ENCODE measurements at places on chromosomes 1 and 21.

DNA sequence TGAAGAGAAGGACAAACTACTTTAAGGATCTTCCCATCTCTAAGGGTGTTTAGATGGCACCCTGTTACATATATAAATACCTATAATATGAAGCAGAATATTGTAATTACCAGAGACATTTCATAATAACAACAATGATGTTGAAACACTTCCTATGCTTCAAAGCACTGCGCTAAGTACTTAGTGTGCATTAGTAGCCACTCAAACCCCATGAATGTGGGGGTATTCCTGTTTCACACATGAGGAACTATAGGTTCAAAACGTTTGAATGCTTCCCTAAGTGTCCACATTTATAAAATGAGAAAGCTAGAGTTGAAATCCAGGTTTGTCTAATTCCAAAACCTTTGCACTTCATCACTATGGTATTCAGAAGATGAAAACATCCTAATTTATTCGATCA, 18.5 kb upstream of the OR10J5 start:
- no peak for DNase-seq

DNA sequence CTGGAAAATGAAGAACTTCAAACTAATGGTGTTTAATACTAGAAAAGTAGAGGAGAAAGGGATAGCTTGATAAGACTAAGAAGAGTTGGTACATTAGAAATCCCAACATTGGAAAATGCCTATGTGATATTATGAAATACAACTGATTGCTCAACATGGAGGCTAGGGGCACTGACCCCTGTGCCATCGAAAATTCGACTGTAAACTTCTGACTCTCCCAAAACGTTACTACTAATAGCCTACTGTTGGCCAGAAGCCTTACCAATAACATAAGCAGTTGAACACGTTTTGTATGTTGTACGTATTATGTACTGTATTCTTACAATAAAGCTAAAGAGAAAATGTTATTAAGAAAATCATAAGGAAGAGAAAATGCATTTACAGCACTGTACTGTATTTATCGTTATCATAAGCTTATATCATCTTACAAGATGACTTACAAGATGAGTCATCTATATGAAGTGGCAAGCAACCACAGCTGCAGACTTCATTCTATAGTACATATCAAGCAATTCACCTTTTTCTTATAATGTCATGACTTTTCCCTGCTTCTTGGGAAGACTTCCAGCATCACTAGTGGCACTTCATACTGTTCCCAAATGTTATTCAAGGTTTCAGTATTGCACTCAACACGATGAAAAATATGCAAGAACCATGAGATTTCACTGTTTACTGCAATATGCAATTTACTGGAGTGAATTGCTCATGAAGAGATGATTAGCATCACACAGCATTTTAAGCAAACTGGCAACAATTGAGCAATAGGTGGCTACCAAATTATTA, 12.9 kb upstream of the CTSK start:
- no peak for DNase-seq

DNA sequence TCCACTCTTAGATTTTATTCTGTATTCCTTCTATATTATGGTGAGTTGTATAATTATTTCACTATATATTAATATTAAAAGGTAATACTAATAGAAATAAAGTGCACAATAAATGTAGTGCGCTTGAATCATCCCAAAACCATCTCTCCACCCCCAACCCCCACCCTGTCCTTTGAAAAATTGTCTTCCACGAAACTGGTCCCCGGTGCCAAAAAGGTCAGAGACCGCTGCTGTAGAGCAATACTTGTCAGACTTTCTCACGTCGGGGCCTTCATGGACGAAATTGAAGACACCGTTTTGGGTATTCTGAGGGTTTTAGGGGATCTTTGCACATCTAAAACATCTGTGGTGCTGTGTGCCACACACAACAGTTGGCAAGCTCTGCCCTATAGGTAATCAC, 19.6 kb downstream of the DYRK1A start:
- DNase-seq = no peak

DNA sequence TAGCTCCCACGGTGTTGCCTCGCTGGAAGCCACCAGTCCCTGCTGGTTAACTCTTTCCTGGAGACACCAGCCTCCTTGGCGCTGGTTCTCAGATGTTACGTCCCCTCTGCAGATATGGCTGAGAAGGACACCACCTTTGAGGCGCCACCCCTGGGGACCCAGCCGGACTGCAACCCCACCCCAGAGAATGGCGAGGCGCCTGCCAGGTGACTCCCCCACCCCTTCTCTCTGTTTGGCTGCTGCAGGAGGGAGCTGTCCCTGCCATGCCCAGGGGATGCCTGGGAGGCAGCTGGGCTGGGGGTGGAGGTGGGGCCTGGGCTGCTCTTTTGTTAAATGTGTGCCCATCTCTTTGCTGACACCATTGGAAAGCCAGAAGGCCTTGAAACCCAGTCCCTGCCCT, 43.6 kb upstream of the TNFRSF1B start:
- no peak for DNase-seq

DNA sequence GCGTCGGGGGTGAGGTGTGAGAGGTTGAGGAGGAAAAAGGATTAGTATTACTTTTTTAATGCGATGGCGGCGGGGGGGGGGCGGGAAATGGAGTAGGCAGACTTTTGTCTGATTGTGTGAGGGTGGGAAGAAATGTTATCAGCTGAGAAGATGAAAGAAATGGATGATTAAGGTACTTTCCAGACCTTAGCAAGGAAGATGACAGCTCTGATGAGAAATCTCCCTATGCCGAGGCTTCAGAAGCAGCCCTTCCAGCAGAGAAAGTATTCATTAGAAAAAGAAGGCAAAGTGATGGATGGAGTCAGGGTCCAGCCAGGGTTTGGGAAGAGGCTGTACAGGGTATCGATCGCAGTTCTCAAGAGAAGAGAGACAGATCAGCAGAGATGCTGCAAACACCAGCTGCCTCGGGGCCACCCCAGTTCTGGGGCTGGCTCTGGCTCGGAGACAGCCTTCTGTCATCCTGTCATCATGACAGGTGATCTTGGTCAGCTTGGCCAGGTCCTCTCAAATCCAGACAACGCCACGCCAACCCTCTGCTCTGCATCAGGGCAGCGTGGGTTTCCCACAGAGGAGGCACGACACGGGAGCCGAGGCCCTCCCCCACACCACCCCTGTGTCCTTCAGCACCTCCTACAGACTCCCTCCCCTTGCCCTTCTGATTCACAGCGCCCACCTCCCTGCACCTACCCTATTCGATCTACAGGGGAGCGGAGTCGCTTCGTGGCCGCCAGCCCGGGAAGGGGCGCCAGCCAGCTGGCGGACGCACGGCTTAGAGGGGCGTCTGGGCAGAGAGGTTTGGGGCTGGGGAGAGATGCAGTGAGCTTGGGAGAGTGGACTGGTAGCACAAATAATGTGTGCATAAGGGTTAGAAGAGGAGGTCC, 674 bp upstream of the ATXN7L2 start:
- no peak for DNase-seq

DNA sequence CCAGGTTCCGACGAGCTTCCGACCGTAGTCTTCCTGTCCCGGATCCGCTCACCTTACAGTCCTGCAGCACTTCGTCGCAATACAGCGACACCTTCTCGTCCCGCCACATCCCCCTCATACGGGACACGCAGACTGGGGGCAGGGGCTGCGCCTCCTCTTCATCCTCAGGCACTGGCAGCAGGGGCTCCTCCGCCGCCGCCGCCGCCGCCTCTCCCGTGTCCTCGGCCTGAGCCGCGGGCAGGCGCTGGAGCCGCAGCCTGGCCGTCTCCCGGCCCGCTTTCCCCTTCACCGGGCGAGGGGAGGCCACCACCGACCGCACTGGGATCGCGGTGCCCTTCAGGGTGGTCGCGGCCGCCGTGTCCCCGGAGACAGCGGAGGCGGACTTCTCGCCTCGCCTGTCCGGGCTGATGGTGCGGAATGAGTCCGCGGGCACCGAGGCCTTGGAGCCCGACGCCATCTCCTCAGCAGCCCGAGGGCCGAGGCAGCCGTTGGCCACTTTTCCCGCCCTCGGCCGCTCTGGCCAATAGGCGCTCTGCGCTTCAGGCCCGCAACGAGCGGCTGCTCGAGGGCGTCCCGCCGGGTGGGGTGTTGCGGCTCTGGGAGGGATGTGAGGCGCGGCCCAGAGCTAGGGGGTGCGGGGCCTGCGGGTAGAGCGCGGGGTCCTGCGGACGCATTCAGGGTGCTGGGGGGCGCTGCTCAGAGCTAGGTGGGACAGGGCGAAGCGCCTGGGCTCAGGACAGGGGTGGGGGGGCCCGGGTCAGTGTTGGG, at the start of gene SHCBP1L:
Gene SHCBP1L, minus strand, starts transcription at position 490 of the 768 bp plus-strand sequence. Its CDS starts 33 bp downstream, at position 457.
- DNase-seq = no peak

DNA sequence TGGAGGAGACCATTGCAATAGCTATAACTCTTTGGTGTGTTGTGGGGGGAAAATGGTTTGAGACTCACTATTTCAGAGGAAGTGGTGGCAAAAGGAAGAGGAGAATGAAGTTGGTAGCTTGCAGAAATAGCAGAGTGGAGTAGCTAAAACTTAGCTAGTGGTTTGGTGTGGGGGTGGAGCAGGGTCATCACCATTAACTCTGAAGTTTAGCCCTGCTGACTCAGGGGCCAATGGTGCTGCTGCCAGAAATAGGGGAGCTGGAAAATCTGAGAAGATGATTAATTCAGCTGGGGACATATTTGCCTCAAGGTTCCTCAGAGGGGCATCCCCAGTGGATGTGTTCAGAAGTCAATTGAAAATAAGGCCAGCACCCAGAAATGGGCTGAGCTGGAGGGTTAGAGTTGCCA, 65.4 kb downstream of the RUNX1 start:
- no peak for DNase-seq

DNA sequence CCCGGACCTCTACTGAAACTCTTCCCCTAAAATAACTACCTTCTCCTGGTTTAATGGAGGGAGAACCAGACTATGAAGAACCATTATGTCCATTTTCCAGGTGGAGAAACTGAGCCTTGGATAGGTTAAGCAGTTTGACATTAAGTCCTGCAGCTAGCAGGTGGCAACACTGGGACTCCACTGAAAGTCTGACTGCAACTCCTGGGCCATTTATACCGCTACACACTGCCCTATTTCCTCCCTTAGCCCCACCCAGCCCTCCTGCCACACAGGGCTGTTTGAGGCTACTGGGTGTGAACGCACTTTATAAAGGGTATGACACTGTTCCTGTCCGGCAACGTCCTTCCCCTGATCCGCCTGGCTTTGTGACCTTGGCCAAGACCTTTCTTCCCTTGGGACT, 511 bp upstream of the INPP5B start:
- no peak for DNase-seq

DNA sequence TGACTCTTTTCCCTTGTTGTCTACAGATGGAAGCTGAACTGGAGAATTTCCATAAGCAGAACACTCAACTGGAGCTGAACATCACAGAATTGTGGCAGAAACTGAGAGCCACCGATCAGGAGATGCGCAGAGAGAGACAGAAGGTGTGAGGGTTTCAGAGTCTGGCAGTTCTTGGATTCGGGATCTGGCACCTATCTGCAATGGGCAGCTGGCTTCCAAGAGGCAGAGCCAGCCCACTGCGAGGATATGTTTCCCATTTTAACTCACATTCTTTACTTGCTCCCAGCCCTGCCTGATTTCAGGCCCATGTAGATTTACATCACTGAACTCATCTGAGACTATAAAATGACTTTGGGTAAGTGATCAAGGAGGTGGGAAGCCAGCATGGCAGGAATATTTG, 37.3 kb upstream of the TMEM125 start:
- DNase-seq = no peak

GRCh38 chr1:1687846-1688245, 4.7 kb downstream of the SLC35E2B start:
- no peak for DNase-seq

DNA sequence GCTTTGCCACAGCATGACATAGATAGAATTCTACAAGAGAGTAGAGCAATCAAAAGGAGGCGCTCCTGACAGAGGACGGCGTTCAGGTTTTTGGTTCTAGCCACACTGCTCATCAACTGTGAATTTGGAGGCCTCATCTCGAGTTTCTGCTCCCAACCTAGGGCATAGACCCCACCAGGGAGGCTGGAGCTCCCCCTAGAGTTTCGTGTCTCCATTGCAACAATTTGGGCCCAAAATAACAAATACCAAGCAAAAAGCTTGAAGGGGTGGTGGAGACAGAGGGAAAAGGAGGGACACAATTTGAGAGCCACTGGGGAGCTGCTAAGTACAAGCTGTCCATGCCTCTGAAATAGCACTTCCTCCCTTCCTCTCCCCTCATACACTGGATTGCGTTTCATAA, 297.0 kb downstream of the GPATCH2 start:
- peak; percentile 13 for DNase-seq

- DNase-seq = no peak
These were observed 1.4 kb downstream of the GPR161 start for GRCh38 chr1:168135116-168135920.

GRCh38 chr1:219266524-219266923, 92.8 kb downstream of the LYPLAL1 start:
- DNase-seq = no peak

DNA sequence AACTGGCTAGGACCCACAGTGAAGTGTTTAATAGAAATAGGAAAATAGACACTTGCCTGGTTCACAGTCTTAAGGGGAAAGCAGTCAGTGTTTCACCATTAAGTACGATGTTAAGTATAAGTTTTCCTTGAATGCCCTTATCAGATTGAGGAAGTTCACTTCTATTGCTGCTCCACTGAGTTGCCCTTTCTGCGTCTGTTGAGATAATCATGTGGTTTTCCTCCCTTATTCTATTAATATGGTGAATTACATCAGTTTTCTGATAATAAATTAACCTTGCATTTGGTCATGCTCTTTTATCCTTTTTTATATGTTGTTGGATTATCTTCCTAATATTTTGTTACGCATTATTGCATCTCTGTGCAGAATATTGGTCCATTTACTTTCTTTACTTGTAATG, 21.4 kb downstream of the UTS2 start:
- no peak for DNase-seq

DNA sequence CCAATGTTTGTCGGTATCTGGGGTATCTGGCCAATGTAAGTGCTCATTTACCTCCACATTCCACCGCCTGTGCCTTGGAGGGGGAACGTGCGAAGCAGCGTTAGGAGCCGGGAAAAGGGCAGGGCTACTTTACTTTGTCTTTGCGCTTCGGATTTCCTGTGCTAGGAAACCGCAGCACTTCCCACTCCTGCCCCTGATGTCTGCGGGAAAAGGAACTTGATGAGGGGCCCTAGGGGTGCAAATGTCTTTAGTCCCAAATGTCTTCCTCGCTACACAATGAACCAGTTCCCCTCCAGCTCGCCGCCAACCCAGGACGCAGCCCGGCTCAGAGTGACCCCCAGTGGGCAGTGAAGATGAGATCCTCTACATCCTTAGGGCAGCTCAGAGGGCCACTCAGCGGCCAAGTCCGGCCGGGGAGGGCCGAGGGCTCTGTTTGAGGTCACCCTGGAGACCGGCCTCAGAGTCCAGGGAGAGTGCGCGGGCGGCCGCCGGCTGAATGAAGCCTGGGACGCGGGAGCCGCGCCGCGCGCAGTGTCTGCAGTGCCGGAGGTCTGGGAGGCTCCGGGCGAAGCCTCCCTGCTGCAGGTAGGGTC, at the start of gene DYNLT5:
Gene DYNLT5, plus strand, starts transcription at position 460 of the 593 bp plus-strand sequence. CDS start 2,200 bp downstream, outside the sequence.
- no peak for DNase-seq

GRCh38 chr1:65423884-65424572, 3.6 kb downstream of the LEPR start:
- no peak for DNase-seq

All from GM12892 (cell line).